MV-4-11 (cell line): ENCODE measurements at places on chromosomes 5 and 9.
A peak's percentile ranks its signal among the peaks of the same experiment; 100 is the strongest.

GRCh38 chr9:123697686-123698085 lies 232.2 kb downstream of the DENND1A start:
- DNase-seq = no peak

GRCh38 chr9:4798281-4799032 lies 5.7 kb downstream of the RCL1 start:
- peak; percentile 7 for DNase-seq

DNA sequence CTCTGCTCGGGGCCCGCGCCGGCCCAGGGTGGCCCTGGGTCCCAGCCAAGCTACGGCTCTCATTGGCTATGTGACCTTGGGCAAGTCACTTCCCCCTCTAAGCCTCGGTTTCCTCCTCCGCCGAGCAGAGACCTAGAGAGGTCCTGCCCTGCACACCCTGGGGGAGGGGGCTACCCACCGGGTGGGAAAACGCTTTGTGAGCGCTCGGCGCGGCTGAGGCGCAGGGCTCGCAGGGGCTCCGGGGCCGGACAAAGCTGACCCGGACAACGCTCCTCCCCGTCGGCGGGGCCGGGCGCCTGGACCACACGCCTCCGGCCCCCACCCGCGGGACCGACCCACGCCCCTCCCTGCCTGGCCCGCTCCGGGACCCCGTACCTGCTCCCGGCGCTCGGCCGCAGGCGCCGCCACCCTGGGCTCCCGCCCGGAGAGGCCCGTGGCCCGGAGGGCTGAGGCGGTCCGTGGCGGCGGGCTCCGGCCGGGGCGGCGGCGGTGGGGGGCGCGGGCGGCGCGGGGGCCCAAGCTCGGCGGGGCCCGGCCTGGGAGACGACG lies 85.7 kb upstream of the MELK start:
- DNase-seq = peak; percentile 52

DNA sequence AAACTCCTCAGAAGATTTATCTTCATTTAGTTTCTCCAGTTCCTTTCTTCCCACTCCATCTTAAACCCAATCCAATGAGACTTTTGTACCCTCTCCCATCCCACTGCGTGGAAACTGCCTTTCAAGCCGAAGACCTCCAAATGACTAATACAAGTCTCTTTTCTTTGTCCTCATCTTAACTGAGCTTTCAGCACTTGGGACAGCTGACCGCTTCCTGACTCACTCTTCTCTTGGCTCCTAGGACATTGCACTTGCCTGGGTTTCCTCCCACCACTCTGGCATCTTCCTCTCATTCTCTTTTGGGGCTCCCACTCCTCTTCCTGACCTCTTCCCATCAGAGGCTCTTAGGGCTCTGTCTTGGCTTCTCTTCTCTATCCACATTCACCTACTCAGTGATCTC lies 243.7 kb downstream of the HSPA4 start:
- DNase-seq = no peak

DNA sequence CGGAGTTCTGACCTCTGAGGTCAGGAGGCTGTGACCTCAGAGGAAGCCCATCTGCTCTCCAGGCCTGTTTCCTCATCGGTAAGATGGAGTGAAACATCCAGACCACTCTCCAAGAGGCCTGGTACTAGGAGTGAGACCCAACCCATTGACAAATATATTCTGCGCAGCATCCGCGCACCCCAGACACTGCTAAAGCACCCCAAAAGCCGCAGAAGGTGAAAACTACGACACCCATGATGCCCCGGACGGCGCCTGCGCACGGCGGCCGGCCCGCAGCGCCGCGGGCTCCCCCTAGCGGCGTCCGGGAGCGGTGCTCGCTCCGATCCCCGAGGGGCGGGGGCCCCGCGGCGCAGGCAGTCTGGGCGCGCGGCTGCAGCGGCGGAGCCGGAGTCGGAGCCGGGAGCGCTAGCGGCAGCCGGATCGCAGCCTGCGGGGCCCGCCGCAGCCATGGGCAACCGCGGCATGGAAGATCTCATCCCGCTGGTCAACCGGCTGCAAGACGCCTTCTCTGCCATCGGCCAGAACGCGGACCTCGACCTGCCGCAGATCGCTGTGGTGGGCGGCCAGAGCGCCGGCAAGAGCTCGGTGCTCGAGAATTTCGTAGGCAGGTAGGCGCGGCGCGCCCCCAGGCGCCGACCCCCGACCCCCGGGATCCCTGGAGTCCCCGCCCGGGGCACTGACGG lies at the start of gene DNM1:
DNM1 (plus strand) TSS at position 356 of the 683 bp plus-strand sequence; CDS start at position 448, 92 bp downstream.
- peak; percentile 55 for DNase-seq

DNA sequence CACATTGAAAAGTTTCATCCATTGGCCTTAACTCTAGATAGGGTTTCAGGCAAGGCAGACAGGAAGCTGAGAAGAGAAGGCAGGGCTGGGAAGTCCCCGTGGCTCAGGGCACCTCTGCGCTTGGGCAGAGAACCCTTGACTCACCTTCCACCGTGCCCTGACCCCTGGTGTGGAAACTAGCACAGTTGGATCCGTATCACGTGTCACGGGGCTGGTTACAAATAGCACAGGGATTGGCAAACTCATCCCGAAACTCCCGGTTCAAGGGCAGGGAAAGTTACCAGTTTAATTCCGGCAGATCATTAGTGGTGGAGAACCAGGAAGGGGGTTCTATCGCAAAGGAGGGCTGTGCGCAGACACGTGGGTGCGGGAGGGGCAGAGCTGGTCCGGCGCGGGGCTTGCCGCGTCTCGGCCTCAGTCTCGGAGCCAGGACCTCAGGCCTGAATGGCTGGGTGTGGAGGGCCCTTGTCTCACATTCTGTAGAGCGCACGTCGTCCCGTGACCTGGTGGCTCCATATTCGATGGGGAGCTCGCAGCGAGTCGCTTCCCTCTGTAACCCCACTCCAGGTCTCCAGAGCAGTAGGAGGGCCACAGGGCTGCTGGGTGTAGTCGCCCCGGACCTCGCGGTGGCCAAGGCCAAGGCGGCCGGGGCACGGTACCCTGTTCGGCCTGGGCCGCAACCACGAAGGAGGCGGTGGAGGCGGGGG lies 771 bp upstream of the TMEM171 start:
- DNase-seq = no peak

DNA sequence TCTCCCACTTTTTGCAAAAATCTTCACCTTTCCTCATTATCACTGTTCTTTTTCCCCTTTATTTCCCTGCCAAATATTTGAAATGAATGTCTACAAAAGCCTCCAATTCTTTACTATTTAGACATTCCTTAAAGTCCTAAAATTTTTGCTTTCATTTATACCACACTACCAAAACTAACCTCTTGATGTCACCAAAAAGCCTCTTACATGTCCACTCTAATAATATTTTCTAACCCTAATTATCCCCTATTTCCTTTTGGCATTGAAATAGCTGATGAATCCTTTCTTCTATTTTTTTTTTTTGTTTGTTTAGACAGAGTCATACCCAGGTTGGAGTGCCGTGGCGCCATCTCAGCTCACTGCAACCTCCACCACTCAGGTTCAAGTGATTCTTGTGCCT lies 32.3 kb upstream of the NRG2 start:
- DNase-seq = peak; percentile 5

DNA sequence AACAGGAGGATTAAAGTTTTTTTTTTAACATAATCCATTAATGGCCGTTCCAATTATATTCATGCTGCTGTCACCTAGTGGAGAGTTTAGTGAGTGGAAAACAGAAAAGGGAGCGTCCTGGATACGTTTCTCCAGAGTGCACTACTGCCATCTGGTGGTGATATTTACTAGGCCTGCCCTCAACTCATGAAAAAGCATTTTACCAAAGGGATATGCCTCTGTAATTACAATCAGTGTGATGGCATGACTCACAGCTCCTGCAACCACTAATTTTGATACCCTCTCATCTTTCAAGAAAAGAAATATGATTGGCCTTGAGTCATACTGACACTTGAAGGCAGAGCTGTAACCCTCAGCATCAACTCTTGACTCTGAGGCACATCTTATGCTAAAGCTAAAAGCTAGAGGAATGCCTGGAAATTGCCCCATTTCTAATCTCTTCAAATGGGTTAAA lies 20.1 kb downstream of the MINAR2 start:
- DNase-seq = peak; percentile 81

GRCh38 chr9:89603767-89604665 lies 796 bp upstream of the GADD45G start:
- DNase-seq = no peak

GRCh38 chr9:135075234-135076142 lies 12.0 kb upstream of the OLFM1 start:
- DNase-seq = no peak

DNA sequence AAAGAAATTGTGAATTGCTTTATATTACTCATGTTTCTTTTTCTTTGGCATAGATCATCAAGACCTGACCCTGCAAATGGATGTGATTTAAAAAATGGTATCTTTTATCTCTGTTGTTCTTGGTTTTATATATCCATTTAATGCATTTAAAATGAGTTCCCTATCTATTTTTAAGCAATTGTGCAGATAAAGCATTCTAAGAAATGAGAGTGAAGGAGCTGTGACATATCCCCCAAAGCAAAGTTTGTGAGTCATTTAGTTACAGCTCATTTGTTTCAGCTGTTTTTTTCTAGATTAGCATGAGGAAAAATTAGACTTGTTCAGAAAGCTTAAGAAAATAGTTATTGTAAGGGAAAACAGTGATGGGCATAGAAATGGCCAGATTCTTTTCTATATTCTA lies 7.6 kb upstream of the ELOVL7 start:
- DNase-seq = no peak
